Stimulated activated CD8-positive, alpha-beta memory T cell treated with anti-CD3 and anti-CD28 coated beads, Interleukin-2, amount 100 ng/mL, for 1 hour (primary cell): ENCODE measurements at places on chromosomes 7 and 10.
A peak's percentile ranks its signal among the peaks of the same experiment; 100 is the strongest.

DNA sequence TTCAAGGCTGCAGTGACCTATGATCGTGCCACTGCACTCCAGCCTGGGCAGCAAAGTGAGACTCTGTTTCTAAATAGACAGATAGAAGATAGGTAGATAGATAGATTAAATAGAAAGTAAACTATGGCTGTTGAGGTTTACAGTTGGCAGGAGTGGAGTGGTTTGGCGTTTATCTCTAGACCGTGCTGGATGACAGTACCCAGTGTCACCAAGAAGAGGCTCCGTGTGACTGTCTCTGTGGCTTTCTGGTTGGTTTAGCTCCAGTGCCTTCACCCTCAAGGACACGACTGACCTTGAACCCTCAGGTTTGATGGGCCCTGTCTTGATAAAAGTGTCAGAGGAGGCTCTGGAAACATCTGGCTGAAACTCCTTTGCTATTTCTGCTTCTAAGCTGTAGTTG, 31.7 kb downstream of the CHST12 start:
- DNase-seq: no peak

DNA sequence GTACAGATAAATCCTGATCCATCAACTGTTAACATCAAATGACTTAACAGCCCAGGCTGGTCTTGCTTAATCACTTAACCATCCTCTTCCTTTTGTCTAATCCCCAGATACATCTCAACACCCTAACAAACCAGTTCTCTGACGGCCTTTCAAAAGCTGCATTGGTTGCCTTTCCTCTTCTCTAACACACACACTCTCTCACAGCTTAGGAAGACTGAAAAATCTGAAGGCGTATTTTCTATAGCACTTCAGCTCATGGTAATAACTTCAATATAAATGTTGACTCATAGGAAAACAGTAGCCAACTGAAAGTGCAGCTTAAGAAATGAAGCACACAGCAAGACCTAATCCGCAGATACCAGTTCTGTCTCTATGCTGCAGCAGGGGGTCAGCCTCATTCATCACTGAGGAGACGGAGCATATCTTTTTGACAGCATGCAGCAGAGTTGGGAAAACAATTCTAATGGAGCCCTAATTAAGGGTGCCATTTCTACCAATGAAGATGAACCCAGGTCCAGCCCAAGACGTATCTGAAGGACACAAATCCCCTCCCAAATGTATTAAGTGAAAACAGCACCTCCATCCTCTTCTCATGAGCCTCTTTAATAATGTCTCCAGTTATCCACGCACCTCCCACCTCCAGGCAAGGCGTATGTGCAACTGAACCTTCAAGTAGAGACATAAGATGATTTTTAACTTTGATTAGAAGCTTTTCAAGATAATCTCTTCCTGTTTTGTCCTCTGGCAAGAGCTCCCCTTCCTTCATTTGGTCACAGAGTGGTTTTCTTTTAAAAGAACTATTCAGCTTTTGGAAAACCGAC, 211.7 kb upstream of the NFE2L3 start:
- no peak for DNase-seq

DNA sequence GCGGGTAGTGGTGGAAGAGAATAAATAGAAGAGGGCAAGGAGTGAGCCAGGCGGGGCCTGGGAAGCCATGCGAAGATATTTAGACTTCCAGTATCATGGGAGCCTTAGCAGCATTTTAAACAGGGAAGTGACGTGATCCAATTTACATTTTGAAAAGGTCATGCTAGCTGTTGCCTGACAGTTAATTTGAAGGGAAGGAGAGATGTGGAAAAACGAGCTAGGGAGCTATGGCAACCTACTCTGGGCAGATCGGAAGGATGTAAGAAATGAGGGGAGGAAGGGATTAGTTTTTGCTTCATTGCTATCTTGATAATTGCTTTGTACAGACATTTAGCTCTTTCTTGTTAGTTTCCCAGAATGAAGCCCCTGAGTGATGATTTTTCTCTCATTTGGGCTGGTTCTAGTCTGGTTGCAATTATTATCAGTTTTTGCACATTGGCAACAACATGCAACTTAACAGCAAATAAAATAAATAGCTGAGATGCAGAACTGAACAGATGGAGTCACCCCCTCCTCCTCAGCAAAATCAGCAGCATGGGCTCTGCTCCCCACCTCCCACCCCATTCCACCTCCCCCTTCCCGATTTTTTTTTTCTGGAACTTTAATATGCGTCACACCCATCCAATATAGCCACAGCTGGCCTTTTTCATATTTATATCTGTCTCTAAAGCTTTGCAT, 13.0 kb upstream of the CALU start:
- DNase-seq: no peak

DNA sequence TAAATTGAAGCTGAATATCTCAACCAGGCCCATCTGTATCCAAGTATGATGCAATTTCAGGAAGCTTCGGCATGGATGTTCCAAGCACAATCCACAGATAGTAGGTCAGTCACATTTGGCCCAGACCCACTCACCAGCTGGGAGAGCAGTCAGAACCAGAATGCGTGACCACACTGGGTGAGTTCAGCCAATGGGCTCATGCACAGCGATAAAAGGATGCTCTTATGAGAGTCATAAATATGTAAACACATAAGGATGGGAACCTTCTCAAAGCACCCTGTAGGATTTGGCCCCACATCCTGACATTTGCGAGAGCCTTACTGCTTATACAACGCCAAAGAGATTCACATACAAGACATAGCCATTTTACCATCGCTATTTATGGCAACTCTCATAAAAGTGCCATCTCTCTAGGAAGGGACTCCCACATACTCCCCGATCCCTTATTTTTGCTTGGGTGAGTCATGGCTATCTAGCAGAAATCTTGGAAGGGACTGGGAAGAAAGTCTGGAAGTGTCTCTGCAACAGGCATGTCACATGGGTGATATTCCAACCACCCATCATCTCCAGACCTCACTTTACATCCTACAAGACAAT, 3.0 kb downstream of the AFAP1L2 start:
- DNase-seq: no peak

DNA sequence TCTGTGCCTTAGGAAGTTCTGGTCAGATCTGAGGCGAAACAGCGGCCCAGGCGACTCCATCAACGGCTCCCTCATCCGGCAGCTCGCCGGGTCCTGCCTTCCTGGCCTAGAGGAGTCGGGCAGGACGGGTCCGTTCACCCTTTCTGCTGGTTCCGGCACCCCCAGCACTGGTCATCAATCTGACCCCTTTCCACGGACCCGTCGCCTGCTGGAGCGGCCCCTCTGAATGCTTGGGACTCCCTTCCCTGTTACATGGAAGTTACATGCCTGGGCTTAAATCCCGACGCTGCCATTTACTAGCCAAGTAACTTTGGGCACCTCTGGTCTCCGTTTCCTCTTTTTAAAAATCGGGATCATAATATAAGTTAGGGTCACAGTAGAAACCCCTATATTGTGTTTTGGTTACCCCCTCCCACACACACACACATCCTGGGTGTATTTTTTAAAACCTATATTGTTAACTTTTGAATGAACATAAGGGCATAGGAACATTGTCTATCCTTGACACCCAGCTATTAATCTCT, 607 bp upstream of the GGCT start:
- DNase-seq: no peak

GRCh38 chr10:21746118-21746517, 212.1 kb downstream of the MLLT10 start:
- no peak for DNase-seq

- no peak for DNase-seq
Observed at GRCh38 chr7:150875791-150876190, 23.5 kb downstream of the AOC1 start.

DNA sequence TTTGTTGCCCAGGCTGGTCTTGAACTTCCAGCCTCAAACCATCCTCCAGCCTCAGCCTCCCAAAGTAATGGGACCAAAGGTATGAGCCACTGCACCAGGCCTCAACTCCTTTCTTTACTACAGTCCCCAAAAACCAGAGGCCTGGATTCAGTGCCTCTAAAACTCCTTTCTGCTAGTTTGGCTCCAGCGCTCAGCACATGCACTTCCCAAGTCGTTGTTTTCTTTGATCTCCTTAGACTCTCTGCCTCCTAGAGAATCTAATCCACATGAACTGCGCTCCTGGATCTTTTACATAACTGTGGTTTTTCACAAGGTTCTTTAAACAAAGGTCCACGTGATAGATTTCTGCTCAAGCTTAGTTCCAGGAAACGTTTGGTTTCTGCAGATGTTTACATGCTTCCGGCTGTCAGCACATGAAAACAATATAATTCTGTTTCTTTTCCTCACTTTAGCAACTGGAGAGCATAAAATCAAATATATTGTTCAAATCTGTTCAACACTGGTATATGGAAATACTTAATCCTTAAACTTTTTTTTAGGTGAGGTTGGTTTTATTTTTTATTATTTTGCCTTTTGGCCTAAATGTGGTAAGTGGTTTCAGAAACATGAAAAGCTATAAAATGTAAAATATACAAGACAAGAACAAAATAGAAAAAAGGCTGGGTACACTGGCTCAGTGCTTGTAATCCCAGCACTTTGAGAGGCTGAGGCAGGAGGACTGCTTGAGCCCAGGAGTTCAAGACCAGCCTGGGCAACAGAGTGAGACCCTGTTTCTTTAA, 270.5 kb upstream of the MKLN1 start:
- DNase-seq: no peak

DNA sequence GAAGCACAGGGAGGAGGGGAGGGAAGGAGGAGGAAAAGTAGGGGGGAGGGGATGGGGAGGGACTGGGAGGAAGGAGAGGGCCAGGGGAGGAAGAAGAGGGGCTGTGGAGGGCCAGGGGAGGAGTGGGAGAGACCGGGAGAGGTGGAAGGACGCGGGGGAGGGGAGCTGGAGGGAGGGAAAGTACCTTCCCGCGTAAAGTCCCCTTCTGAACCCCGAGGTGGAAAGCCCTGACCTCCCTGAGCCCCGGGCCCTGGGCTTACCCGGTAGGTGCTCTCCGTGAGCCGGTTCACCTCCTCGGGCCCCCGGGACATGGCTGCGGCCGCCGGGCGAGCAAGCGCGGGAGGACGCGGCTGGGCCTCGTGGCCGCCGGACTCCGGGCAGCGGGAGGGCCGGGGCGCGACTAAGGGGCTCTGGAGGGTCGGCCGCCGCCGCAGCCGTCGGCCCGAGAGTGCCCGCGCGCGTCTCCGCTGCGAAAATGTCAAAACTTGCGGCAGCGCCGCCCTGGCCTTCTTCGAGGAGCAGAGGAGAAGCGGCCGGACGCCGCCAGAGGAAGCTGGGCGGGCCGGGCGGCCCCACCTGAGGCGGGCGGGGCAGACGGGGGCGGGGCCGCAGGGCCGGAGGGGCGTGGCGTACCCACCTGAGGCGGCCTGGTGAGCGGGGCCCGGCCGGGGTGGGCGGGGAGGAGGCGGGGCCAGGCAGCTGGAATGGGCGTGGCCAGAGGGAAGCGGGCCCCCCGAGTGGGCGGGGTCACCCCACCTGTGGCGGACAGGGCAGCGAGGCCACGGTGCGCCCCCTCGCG, at the start of gene BAIAP2L1:
Gene BAIAP2L1 (minus strand): TSS at position 549 of the 799 bp plus-strand sequence. CDS start 238 bp downstream, at position 311.
- peak; percentile 73 for DNase-seq

GRCh38 chr10:62640411-62640810, 164.1 kb upstream of the ADO start:
- no peak for DNase-seq

DNA sequence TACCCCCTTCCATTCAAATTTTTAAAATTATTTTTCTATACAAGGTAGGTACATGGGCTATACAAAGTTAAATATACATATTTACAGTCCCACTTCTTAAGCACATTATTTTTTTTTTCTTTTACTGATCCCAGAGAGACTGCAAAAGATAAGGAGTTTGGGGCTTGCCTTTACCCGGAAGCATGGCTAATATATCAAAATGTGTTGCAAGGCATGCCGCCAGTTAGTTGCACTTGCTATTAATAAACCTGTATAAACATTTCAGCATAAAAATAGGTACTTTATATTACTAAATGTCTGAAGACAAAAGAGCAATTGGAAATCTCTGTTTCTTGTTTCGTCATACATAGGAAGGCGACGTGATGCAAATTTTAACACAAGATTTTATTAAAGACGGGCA, 21.5 kb upstream of the PDLIM1 start:
- no peak for DNase-seq

- DNase-seq: peak; percentile 8
Observed at GRCh38 chr10:58266826-58267712, 625 bp downstream of the IPMK start.

DNA sequence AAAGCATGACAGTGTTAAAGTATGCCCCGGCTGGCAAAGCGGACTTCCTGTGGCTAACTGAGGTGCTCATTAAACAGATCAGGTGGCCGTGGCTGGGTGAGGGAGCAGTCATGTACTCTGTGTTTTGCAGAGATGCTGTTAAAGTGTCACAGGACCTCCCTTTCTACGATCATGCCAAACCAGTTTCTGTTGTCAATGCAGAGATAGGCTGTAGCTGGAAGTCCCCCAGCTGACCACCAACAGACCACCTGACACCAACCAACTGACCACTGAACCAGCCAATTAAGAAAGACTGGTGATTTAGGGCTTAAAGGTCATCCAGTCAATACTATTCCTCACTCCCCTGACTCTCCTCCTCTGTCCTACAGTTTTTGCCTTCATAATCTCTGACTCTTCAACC, 431.1 kb upstream of the LRGUK start:
- DNase-seq: no peak

DNA sequence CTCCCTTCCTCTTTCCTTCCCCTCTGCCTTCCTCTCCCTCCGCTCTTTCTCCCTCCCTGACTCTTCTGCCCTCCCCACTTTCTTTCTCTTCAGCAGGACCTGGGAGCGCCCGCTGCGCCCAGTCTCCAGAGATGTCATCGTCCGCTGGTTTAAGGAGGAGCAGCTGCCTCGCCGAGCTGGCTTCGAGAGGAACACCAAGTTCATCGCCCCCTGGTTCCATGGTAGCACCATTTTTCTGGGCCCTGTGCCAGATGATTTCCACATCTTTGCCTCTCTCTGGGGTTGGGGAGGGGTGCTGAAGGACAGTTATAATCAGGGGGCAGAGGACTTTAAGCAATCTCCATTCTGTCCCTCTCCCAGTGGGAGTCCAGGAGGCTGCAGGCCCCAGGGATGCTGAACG, 71.6 kb downstream of the SH2D4B start:
- no peak for DNase-seq

- no peak for DNase-seq
Observed at GRCh38 chr10:104332243-104333031, 5.8 kb downstream of the ITPRIP start.

DNA sequence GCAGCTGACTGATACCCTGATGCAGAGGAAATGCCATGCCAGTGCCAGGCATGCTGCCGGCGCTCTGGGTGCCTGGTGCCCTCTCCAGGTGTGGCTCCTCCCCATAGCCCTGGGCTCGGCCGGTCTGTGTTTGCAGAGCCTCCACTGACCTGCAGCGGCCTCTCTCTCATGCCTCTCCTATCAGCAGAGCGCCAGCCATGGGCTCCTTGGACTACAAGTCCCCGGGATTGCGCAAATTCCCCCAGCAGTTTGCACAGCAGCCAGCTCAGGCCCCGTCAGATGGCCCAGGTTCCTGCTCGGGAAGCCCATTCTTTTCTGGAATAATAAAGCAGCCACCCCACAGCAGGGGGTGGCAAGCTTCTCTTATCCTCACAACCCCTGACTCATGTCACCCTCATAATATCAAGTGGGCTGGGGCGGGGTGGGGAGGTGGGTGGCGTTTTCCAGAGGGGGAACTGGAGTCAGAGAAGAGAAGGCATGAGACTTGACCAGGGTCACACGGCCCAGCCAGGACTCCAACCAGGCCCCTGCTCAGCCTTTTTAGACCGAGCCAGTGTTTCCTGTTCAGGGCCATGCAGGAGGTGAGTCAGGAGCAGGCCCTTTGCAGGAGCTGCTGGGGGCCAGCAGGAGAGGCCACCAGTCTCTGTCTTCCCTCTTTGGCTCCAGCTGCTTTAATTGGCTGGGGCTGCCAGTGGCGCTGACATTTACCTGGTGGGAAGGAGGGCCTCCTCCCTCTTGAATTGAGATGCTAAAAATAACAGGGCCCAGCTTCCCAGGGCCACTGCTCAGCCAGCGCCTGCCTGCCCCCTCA, 58.6 kb downstream of the ZMIZ1 start:
- no peak for DNase-seq
